Stimulated activated CD8-positive, alpha-beta memory T cell treated with anti-CD3 and anti-CD28 coated beads, Interleukin-15, amount 100 ng/mL, for 48 hours (primary cell): ENCODE measurements at places on chromosomes 6 and 20.
A peak's percentile ranks its signal among the peaks of the same experiment; 100 is the strongest.

- no peak for DNase-seq
Observed at GRCh38 chr6:3315841-3316240, 57.1 kb downstream of the PSMG4 start.

- DNase-seq, result no peak
Observed at GRCh38 chr20:63319164-63320040, 26.4 kb downstream of the COL20A1 start.

- DNase-seq, result no peak
Observed at GRCh38 chr6:132750455-132751248, 7.1 kb downstream of the VNN2 start.

- no peak for DNase-seq
Observed at GRCh38 chr6:99119109-99120031, 171.6 kb upstream of the FBXL4 start.

GRCh38 chr20:58651946-58652605 lies 993 bp downstream of the STX16 start:
- DNase-seq, result peak; percentile 39

DNA sequence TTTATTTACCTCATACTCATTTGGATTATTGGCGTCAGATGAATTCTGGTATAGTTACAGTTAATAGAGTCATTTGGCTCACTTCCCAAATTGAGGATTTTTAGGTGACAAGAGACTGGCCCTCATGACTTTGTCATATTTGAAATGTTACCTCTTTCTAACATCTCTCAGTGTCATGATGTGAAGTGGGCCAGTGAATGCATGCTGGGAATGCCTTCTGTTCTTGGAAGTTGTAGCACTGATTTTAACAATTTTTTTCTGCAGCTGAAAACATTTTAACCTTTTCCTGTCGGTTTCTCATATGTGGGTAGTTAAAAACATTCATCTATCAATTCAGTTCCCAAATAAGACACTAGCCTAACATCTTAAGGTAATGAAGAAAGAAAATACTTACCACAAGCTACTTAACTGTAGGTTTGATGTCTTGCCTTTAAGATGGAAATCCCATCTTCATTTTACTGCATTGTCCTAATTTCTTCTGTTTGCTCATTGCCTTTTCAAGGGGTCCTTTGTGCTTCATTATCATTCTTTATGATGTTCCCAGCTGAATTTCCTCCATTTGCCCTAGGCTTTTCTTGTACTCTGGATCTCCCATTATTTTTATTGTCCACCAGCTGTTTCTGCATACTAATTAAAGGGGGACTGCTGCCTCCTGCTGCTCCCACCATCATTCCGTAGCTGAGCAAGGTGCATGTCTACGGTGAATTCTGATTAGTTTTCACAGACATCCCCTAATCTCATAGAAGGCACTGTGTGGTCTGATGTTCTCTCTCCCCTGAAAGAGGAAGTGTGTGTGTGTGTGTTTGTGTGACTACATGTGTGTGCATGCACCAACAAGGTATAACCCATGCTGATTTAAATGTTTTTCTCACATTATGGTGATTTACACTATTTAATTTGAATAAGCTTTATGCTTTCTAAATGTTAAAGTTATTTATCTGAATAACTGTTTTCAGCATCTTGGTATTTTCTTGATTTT lies 109.5 kb downstream of the B3GAT2 start:
- DNase-seq, result no peak

DNA sequence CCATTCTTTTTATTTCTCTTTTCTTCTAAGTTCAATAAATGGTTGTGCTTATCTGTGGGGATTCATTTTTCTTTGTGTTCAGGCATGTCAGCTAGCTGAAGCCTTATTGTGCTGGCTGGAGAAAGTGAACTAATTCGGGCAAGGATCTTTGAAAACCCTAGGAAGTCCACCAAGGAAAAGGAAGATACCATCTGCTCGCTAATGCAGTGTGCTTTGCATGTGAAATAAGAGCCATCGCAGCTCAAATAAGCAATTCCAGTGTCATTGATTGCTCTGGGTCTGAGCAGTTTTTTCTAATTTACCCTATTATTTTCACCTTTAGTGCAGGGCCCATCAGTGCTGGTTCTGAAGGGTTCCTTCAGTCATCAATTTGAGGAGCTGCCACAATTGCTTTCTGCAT lies 309.4 kb upstream of the SOX4 start:
- DNase-seq, result no peak

DNA sequence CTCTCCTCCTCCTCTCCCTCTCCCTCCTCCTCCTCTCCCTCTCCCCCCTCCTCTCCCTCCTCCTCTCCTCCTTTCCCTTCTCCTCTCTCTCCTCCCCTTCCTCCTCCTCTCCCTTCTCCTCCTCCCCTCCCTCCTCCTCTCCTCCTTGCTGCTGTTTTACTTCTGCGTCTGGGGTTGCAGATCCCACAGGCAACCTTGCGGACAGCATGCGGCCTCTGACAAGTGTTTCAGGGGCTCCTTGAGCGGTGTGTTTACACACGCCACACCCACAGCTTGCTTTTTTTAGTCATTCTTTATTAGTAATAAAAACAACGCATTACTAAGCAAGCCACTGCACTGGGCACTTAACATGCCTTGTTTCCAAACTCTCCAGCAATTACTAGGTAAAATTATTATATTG lies 81.9 kb downstream of the TFAP2C start:
- DNase-seq, result no peak

DNA sequence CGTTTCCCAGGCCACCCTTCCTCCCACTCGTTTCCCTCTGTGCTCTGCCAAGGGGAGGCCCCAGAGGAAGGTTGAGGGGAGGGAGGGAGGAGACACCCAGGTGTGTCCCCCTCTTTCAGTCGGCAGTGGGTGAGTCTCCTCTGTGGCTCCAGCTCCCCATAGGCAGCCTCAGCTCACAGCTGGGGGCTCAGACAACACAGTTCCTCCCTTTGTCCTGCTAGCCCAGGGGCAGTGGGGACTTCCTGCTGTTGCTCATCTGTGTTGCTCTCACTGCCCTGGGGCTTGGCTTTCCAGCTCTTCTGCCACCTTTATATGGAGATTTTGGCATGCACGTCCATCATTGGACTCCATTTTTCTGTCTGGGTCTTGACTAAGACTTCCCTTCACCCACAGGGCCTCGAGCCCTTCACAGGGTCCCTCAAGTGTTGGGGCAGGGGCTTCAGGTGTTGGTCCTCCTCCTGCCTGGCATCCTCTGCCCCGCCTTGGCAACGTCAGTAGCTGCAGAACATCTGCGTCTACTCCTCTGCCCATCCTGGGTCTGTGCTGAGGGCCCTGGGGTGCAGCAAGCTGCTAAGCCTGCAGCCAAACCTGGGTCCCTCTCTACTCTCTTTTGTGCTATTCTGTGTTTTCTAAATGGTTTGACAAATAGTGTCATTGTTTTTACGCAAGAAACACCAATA lies 190.6 kb upstream of the PMEPA1 start:
- DNase-seq, result no peak

GRCh38 chr6:56947924-56948323 lies 7.0 kb upstream of the BEND6 start:
- no peak for DNase-seq

DNA sequence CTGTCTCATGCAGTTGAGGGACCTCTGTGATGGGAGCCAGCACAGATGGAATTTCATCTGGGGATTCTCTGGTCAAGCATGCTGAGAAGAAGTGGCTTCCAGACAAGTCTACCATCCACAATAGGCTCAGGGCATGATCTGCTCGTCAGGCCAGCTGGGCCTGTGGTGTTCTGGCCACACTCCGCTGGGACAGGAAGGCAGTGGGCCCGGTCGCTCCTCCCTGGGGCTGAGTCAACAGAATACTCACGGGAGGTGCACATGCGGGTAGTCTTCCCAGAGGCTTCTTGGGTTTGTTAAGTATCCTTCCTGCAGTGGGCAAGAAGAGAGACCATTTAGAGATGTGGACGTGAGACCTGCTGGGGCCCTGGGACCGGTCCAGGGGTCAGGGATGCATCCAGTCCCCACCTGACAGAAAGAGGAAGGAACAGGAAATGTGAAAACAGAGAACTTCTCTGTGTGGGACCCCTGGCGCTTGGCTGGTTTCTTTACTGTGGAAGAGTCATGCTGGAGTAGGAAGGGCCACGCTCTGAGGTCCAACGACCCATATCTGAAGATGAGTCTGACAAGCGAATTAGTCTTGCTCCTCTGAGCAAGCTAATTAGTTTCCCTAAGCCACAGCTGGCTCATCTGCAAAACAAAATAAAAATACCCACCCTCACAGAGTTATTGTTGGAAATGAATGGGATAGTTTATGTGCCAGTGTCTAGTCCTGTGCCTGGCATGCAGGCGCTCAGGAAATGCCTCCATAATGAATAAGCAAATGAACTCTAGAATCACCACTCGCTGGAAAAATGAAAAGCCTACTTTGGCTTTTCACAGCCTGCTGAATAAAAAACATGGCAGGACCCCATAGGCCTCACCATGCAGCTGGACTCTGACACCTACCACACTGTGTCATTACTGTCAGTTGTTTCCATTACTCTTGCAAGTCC lies 67.3 kb downstream of the TRAM2 start:
- no peak for DNase-seq

- no peak for DNase-seq
Observed at GRCh38 chr6:130313206-130313605, 52.6 kb upstream of the TMEM200A start.

DNA sequence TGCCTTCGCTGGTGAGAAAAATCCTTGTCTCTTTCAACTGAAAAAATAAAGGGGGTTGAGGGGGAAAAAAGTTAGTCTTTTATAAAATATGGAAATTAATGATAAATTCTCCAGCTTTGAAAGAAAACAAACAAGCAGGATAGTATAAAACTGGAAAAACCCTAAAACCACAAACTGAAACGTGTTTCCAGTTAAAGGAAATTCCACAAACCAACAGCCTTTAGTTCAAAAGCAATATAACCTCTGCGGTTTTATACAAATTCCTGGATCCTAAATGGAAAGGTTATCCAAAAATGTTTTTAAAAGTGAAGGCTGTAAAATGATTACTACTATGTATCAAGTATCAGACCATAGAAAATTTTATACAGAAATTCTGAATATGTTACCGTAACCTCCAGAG lies 55.6 kb downstream of the BMP5 start:
- DNase-seq, result no peak

- DNase-seq, result no peak
Observed at GRCh38 chr6:11852061-11852651, 73.6 kb upstream of the ADTRP start.

- no peak for DNase-seq
Observed at GRCh38 chr6:32045811-32046449, 7.7 kb downstream of the CYP21A2 start.

DNA sequence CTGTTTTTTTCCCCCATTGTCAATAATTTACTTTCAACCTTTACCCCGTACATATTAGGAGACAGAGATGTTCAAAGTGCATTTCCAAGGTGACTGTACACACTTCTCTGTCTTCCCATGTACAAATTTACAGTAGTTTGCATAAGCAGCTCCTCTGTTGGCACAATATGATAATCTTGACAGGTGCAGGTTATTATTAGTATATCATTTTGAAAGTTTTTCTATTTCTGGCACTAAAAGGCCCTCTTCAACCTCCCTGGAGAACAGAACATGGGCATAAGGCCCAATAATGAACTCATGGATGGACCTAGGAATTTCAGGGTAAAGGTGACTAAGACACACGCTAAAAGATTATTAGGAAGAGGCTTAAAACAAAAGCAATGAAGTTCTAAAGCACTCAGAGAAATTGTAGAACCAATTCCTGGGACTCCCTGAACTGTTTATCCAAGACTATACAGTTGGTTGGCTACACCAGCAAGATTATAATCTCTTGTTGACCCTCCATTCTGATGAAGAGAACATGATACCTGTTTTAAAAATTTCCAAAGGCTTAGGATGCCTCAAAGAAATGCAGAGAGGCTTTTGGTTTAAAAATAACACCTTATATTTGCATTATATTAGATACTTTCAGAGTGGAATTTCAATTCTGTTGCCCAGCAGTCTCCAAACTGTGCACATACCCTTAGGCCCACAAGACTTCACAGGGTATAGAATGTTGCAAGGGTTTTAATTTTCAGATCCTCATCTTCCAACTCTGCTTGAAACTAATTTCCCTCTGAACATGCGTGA lies 1.1 kb downstream of the AIG1 start:
- DNase-seq, result no peak

GRCh38 chr6:20918868-20919267 lies 384.6 kb downstream of the CDKAL1 start:
- no peak for DNase-seq

GRCh38 chr20:62208795-62209755 lies 11.0 kb downstream of the HRH3 start:
- DNase-seq, result no peak

- no peak for DNase-seq
Observed at GRCh38 chr6:15522856-15523529, 139.8 kb downstream of the DTNBP1 start.

DNA sequence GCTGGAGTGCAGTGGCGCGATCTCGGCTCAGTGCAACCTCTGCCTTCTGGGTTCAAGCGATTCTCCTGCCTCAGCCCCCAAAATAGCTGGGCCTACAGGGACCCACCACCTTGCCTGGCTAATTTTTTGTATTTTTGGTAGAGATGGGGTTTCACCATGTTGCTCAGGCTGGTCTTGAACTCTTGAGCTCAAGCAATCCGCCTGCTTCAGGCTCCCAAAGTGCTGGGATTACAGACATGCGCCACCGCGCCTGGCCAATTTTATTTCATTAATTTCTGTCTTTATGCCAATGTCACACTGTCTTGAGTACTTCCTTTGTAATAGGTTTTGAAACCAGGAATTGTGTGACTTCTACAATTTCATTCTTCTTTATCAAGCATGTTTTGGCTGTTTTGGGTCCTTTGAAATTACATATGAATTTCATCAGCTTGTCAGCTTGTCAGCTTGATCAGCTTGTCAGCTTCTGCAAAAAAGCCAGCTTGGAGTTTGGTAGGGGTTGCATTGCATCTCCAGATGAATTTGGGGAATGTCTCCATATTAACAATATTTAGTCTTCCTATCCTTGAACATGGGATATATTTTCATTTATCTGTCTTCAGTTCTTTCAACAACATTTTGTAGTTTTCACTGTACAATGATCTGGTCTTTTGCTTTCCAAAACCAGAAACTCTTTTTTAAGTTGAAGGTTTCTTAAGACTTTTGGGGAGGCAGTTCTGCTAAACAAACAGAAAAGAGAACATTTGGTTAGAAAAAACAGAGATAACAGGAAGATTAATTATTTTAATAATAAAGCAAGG lies 20.8 kb downstream of the ZFAND3 start:
- no peak for DNase-seq

DNA sequence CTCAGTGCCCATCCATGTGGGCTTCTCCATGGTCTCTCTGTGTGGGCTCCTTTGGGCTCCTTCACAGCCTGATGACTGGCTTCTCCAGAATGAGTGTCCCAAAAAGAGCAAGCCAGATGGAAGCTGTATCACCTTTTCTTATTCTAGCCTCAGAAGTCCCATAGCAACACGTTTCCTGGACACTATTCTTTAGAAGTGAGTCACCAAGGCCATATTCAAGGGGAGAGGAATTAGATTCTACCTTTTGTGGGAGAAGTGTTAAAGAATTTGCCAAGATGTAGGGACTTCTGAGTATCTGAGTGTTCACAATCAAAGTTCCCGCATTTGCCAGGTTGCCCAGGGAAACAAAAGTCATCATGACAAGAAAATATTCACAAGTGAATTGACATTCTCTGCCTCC lies 20.7 kb upstream of the TBC1D22B start:
- no peak for DNase-seq

GRCh38 chr6:339480-339879 lies 47.2 kb downstream of the DUSP22 start:
- no peak for DNase-seq

GRCh38 chr6:11430036-11430435 lies 107.5 kb upstream of the TMEM170B start:
- no peak for DNase-seq

- no peak for DNase-seq
Observed at GRCh38 chr20:4401601-4402000, 320.1 kb upstream of the PRND start.
